GM03348 (cell line): ENCODE measurements at places on chromosomes 7 and 10.

DNA sequence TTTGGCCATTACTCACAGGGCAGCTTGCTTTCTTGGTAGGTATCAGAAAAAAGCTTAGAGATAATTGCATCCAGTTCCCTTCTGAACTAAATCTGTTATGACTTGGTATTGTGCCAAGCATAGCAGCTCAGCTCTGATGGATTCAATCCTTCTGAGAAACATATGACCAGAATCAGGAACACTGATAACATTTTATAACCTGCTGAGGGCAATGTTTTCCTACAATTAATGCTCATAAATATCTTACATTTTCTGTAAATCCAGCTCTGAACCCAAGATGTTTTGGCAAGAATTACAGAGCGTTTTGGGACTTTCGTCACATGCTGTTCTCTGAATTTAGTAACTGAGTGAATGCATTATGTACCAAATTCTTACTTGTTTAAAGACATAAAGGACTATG is 167.8 kb downstream of the KIF20B start:
- no peak for DNase-seq

- no peak for DNase-seq
Observed at GRCh38 chr7:92875173-92875572, 38.8 kb upstream of the CDK6 start.

GRCh38 chr10:63304146-63304545 is 161.6 kb downstream of the JMJD1C start:
- DNase-seq: no peak

GRCh38 chr7:12518920-12519681 is 51.4 kb upstream of the SCIN start:
- peak; percentile 24 for DNase-seq

DNA sequence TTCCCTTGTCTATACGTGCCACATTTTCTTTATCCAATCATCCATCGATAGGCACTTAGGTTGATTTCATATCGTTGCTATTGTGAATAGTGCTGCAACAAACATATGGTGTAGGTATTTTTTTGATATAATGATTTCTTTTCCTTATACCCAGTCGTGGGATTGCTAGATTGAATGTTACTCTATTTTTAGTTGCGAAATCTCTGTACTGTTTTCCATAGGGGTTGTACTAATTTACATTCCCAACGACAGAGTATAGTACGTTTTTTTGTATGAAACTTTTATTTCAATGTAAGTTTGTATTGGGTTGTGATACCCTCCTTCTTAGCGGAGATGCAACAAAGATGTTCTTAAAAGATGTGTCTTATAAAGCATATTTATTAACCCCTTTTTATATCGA is 30.0 kb downstream of the AKR1B1 start:
- DNase-seq: no peak

DNA sequence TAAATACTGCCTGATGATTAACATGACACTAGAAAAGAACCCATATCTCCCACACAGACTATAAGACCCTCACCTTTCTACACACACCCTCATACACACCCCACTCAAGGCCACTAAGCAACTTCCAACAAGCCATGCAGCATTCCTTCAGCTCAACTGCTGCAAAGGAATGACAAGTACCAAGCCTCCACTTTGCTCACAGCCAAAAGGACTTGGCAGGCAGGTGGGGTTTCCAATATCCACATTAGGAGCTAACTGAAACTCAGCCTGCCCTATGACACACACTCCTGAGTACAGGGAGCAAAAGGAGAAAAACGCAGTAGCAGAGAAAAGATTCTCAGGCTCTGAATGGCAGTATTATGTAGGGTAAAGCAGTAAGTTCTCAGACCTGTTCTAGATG is 13.4 kb downstream of the USP54 start:
- no peak for DNase-seq

GRCh38 chr10:1673568-1674345 is 63.6 kb downstream of the ADARB2 start:
- no peak for DNase-seq

- DNase-seq: peak; percentile 76
Observed at GRCh38 chr10:126063353-126063791, 167.0 kb downstream of the FANK1 start.

DNA sequence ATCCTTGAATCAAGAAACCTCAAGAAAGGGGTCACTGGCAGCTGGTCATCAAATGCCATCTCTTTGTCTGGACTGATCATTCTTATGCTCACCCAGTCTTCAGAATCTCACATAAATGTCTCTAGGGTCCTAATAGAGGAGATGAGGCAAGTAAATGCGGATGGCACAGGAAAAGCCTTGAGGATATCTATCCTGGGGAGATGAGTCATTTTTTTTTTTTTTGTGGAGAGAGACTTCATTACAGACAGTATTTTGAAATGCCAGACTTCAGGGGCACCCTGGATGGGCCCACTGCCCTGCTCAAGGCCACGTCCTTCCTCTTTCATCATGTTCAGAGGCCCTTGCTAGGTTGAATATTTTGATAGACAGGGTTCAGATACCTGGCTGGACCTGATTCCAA is 19.5 kb upstream of the PLPP4 start:
- DNase-seq: no peak

- DNase-seq: no peak
Observed at GRCh38 chr7:88278881-88279280, 27.8 kb downstream of the STEAP4 start.

GRCh38 chr10:5502061-5502521 is 2.7 kb upstream of the CALML5 start:
- DNase-seq: no peak

DNA sequence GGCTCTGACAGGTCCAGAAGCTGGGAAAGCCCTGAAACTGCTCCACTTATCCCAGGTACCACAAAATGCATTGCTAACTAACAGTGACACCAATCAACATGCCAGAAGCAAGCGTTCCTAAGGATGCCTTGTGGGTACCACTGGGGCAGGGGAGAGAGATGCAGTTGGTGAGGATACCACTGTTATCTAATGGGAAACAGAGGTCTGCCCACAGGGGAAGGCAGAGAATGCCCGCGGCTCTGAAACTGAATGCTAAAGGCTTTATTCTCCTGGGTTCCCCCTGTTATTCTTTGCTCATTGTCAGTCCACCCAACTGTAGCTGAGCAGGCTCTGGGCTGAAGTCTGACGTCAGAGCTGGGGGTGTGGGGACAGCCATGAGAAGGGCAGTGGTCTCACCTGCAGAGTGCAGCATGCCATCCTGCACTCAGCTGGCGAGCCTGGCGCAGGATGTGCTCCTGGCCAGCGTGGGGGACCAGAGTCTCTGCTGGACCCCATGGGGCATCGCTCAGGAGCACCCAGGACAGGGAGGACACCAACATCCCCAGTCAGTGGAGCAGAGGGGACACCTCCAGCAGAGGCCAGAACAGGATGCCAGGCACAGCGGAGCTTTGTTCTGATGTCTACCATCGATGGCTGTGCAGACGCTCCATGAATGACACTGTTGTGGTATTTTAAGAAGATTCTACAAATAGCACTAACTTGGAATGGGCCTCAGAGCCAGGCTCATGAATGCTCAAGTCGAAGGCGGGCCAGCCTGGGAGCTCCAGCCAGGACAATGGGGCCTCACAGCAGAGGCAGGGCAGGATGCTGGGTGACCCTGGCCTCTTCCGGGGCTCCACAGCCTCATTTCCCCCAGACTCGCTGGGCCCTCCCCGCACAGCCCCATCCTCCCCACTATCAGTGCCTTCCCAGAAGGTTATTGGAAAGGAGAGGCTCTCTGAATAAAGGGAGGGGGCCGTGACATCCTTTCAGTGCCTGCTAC is 95.8 kb downstream of the ARHGAP22 start:
- no peak for DNase-seq

DNA sequence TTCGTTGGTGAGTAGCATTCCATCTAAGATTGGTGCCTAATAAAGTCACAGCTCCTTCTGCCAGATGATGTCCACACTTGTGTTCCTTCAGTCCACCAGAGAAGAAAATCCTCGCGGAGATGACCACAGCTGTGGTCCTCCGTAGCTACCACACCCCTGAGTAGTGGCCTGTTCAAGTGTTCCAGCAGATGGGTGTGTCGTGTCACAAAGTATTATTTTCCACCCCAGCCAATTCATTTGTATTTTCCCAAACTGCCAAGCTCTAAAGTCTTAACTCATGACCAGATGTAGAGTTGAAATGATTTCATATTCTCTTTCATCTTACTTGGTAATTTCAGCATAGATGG is 251.3 kb upstream of the TCF7L2 start:
- no peak for DNase-seq

GRCh38 chr10:1570416-1571051 is 166.8 kb downstream of the ADARB2 start:
- DNase-seq: no peak

- peak; percentile 49 for DNase-seq
Observed at GRCh38 chr7:77797734-77798393, 370 bp downstream of the TMEM60 start.

- DNase-seq: peak; percentile 87
Observed at GRCh38 chr7:155598810-155599210, 45.7 kb upstream of the RBM33 start.

DNA sequence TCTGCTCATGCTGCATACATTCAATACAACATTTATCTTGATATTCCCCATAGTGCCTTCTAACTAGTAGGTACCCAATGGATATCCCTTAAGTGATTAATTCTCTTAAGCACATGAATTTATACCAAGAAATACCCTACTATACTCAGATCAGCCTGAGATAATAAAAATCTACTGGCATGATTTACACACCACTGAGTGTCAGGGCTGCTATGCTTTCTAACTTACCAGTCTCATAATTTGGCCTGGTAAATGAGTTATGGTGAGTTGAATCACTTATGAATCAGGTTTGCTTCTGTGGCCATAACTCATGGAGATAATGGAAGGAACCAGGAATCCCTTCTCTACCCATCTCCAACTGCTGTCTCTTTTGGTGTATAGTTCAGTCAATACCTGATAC is 122.8 kb downstream of the THSD7A start:
- DNase-seq: no peak

- no peak for DNase-seq
Observed at GRCh38 chr7:47521011-47521795, 60.7 kb downstream of the TNS3 start.

DNA sequence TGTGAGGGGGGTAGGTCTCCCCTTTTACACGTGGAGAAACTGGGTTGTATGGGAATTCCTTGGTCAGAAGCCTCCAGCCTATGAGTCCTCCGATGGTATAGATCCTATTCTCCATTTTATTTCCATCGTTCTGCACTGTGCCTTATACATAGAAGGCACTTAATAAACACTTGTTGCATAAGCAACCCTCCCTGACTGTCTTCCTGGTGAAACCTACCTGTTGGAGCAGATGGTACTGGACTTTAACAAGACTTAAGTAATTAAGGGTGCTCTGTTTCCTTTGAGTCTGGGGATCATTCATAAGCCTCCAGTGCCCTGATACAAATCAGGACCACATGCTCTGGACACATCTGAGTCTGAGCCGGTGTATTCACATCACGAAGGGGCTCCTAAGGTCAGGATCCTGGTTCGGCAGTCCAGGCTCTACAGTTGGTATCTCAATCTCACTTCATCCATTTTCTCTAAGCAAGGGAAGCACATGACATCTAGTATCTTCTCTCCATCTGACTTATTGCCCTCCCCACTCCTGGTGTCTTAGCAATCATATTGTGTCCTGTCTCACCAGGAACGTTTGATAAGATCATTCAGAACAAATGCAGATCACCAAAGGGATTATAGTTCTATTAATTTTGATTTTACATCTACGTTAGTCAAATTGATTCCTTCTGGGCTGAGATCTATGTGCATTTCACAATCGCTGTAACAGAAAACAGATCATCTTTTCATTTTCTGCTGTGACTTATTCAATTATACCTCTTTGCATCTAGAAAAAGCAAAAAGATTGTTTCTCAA is 22.8 kb upstream of the EZH2 start:
- no peak for DNase-seq

GRCh38 chr10:9807846-9808245 is 1209.8 kb upstream of the CELF2 start:
- no peak for DNase-seq

DNA sequence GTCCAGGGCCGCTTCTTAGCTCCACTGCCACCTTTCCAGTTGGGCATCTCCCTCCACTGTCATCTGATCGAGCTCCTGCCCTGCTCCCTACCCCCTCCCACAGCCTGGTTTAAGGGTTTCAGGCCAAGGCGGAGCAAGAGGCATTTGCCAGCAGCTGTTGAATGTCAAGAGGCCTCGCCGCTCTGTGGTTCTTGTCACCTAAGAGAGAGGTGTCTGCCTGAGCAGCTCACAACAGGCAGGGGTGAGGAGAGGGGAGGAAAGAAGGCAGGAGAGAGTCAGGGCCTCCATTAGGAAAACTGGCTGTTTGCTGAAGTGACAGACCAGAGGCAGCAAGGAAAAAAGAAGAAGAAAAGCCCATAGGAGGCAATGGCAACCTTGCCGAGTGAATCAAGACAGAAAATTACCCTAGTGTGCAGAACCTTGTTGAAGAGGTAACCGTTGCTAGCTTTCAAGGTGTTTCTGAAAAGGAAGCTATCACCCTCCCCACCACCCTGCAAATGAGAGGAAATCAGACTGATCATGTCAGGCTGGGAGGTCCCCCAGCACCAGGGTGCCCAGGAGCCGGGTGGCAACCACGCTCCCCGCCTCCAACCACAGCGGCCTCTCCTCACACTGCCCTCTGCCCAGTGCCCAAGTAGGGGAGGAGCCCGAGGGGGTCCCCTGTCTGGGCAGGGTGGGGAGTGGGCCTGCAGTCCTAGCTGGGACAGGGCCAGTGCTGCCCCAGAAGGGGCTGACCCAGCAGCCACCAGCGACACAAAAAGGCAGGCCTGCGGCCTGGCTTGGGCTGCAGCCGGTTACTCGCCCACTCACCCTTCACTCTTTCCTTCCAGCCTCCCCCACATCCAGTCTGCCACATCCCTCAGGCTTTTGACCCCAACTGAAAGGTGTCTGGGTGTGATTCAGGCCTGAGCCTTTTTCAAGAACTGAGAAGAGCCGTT is 7.1 kb downstream of the GATA3 start:
- no peak for DNase-seq

- no peak for DNase-seq
Observed at GRCh38 chr7:51950813-51951212, 634.2 kb upstream of the COBL start.

GRCh38 chr7:28362182-28362581 is 50.1 kb upstream of the CREB5 start:
- DNase-seq: no peak

GRCh38 chr10:132449051-132449810 is 52.2 kb downstream of the PWWP2B start:
- DNase-seq: peak; percentile 61

DNA sequence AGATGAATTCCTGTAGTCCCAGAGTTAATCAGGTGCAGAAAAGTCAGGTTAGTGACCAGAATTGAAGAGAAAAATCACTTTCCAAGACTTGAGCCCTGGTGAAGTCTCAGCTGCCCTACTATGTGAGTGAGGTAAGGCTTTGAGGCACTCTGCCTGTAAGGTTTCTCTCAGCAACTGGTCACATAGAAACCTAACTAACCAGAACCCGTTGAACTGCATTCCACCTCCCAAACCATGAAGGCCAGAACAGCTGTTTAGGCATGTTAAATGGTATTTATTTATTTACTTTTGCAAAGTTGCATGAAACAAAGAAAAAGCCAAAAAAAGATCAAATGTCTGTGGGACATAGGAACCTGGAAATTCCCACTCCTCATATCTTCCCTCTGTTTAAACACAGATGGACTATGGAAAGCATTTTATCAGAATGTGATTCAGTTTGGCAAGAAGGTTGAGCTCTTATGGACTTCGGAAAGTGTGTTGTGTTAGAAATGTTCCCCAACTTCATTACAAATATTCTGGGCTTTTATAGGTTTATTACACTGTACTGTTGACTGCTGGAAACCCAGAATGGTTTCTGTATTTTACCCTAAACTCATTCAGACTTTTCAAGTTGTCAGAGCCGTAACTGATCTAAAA is 12.8 kb upstream of the GPR85 start:
- DNase-seq: no peak

GRCh38 chr10:117994771-117995170 is 52.0 kb downstream of the RAB11FIP2 start:
- no peak for DNase-seq

- DNase-seq: no peak
Observed at GRCh38 chr10:78996792-78997129, 72.0 kb upstream of the ZMIZ1 start.
